Myocyte (in vitro differentiated cells): ENCODE measurements at places on chromosomes 7 and 10. TPM values are rescaled to one million over a fixed set of nuclear protein-coding genes. Genes with fewer than 3 reads are reported as not detected.
A peak's percentile ranks its signal among the peaks of the same experiment; 100 is the strongest.

DNA sequence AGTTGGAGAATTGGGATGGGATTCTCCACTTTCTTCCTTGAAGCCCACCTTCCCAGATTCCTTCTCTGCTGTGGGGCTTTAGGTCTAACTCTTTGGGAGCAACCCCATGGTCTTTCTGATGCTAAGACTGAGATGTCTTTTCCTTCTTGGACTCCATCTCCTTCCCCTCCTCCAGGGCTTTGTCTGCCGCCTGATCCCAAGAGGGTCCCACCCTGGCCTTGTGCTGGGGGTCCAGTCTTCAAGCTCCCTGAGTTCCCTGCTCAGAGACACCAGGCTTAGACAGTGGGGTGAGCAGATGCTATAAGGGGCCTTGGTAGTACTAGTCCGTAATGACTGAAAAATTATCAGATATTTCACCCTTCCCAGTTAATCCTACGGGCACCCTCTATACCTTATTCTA, 150.5 kb downstream of the PTPN20 start:
- no peak for DNase-seq

GRCh38 chr10:36118314-36118713, 476.2 kb upstream of the FZD8 start:
- no peak for DNase-seq

- DNase-seq = no peak
Measured at GRCh38 chr10:130742941-130743675, 568.4 kb downstream of the TCERG1L start.

DNA sequence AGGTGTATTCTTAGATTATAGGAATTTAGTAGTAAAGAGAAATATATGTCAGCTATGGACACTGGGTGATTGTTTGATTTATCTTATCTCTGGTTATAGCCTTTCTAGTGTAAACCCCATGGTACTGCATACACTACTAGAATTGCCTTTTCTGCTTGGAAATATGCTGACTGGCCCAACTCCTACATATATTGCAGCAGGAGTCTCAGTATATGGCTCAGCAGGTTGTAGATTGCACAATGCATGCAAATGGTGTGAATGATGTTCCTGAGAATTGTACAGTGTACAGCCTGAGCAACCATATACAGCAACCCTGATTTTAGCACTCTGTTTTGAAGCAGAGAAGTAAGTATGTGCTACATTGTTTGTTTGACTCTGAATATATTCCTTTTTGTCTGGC, 153.4 kb upstream of the NPY start:
- DNase-seq = no peak

- DNase-seq = no peak
Measured at GRCh38 chr10:97039538-97040247, 146.1 kb downstream of the SLIT1 start.

The SUN3 gene
- total RNA-seq = 0.32 TPM in 1 of 2 replicates, not detected in the other

GRCh38 chr7:76261329-76261728, 41.1 kb upstream of the HSPB1 start:
- DNase-seq = no peak

- DNase-seq = no peak
Measured at GRCh38 chr10:101767966-101768790, 7.7 kb downstream of the FGF8 start.

The NME8 gene
- total RNA-seq = not detected in 2 replicates

DNA sequence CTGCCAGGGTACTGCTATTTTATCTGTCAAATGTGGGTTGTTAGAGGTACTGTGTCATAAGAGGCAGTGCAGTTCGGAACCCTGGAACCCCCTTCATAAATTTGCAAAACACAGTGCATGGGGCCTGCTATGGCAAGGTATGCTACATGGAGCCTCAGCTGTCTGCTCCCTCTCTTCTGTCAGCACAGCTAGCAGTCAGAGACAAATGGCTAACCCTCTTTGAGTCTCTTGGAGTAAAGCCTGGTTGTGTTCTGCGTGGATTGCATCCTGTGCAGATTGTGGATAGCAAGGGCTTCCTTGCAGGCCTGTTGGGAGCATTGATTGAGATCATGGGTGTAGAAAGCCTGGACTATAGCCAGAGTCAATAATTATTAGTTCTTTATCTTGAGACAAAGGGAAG, 397.8 kb downstream of the AUTS2 start:
- no peak for DNase-seq

The DYDC2 gene
- total RNA-seq = not detected in 2 replicates

DNA sequence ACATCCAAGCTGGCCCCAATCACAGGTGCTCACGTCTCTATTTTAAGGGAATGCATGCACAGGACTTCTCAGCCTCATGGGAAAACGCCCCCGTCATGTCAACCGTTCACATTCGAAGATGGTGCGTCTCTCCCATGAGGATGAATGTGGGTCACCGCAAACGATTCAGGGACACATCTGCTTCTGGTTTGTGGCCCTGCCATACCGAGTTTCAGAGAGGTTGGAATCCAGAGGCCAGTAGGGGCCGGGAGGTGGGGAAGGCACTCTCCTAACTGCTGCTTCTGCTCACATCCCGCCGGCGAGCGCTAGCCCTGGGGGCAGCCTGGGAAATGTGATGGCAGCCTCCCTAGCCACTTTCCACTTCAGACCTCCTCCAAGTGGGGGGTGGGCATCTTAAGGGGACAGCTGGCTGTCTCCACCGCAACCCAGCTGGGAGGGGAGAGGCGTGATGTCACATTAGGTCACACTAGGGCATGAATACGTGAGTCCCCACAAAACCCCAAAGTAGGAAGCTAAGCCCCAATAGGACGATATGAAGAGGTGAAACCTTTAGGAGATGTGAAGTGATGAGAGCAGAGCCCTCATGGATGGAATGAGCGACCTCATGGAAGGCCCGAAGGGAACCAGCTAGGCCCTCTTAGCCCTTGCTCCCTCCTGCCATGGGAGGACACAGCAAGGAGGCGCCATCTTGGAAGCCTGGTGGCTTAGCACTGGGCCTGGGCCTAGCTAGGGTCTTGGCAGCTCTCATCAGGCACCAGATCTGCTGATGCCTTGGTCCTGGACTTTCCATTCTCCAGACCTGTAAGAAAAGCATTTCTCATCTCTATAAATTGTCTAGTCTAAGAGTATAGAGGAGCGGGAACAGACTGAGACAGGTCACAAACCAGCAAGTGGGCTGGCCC, 107.8 kb downstream of the TCERG1L start:
- DNase-seq = no peak

GRCh38 chr10:110229155-110229554, 21.8 kb downstream of the MXI1 start:
- no peak for DNase-seq

GRCh38 chr10:29736366-29737073, 101.7 kb upstream of the SVIL start:
- DNase-seq = peak; percentile 37

The PNLIPRP3 gene
- total RNA-seq = 0.56 and 0.99 TPM in 2 replicates

- no peak for DNase-seq
Measured at GRCh38 chr7:30347226-30348082, 63.1 kb downstream of the ZNRF2 start.

The RAB19 gene
- not detected in 2 replicates for total RNA-seq

- no peak for DNase-seq
Measured at GRCh38 chr10:96402417-96403305, 43.9 kb upstream of the OPALIN start.

The GATAD1 gene
- 41.6 and 44.6 TPM in 2 replicates for total RNA-seq

DNA sequence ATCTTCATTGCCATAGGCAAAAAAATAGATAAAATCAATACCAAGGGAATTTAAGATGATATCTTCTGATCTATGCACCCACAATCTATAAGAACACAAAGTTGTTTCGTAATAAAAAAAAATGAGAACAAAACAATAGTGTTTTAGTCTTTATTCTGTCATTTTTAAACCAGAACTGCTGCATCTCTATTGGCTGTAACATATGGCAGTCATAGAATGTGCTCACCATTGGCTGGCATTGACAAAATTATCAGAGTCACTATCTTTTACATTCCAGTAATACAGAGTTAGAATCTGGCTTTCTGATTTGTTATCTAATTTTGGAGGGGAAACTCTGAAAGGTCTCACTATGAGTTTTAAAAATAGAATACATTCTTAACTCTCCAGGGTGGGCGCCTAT, 138.6 kb upstream of the CCDC6 start:
- DNase-seq = no peak

- DNase-seq = no peak
Measured at GRCh38 chr10:117327262-117327661, 48.0 kb downstream of the PDZD8 start.

The ASZ1 gene
- total RNA-seq = not detected in 2 replicates

GRCh38 chr10:132110111-132110521, 44.4 kb downstream of the JAKMIP3 start:
- DNase-seq = no peak

- DNase-seq = no peak
Measured at GRCh38 chr10:53127686-53128085, 355.1 kb upstream of the MBL2 start.

- peak; percentile 64 for DNase-seq
Measured at GRCh38 chr7:82605247-82605864, 161.8 kb upstream of the CACNA2D1 start.

GRCh38 chr7:2641406-2642393, 9.9 kb downstream of the TTYH3 start:
- DNase-seq = peak; percentile 100

- DNase-seq = no peak
Measured at GRCh38 chr10:86229376-86229775, 137.2 kb downstream of the GRID1 start.

GRCh38 chr7:75048435-75049379, 24.9 kb downstream of the RCC1L start:
- DNase-seq = no peak

DNA sequence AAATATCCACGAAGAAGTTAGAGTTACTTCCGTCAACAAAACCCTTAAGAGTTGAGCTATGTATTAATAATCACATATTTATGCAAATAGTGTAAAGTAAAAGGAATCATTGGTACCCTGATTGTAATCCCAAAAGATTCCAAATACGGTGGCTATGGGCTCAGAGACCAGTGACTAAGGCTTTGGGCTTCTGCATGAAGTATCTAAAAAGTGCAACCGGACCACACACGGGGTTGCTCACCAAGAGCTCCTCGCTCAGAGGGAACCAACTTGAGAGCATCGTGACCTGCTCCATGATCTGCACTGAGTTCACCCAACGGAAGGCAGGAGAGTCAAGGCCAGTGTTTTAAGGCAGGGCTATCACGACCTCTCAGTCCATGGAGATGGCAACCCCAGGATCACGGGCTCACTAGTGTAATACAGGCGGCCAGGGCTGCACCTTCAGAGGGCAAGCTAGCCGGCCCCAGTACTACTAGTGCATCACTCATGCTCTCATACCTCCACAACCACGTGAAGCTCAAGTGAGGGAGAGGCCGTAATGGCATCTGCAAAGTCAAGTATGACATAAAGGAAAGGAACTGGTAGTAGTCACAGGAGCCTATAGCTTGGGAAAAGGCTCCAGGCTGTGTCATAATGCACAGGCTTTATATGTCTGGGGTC, 77.1 kb upstream of the CAMK2B start:
- DNase-seq = no peak

The APBB1IP gene
- total RNA-seq = not detected in 2 replicates

The FOXI2 gene
- total RNA-seq = not detected in 2 replicates

- DNase-seq = no peak
Measured at GRCh38 chr10:88347022-88347421, 236.1 kb downstream of the RNLS start.

- no peak for DNase-seq
Measured at GRCh38 chr10:60257767-60258428, 131.8 kb downstream of the ANK3 start.

DNA sequence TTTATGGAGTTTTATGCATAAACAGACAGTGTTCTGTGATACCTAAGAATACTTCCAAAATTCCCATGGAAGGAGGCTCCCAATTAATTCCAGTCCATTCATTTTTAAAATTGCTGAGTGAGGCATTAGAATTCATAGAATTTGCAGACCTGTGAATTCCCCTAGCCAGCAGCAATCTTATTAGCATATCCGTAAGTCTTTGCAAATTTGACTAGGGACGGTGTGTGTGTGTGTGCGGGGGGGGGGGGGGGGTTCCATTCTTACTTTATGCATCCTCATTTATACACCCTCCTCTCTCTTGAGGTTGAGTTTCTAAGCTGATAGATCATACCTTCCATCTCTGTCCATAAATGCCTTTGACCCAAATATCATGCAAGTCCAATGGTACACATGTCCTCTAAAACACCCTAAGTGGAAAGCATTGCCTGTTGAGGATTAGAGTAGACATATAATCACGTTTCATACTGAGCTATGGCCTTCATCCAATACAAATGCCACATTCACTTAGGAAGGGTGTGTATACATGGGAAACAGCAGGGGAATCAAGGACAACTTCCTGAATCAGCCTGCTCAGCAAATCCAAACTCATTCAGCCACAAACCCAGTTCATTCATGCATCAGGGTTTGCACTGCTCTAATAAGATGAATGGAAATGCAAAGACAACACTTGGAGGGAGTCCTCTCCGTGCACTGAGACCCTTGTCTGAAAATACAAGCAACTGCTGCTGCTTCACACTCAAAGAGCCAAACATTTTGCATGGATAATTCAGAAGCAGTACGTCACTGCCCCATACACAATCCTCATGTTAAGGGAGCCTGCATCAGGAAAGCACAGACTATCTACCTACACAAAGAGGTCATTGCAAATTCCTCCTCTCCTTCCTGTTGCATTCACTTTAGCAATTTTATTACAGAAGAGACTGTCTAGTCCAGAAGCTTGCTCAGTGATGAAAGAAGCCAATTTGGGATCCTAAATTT, 350.8 kb downstream of the KCNMA1 start:
- no peak for DNase-seq

The GRM3 gene
- 0.05 TPM in 1 of 2 replicates, not detected in the other for total RNA-seq

The PTER gene
- 1.7 and 3.1 TPM in 2 replicates for total RNA-seq

GRCh38 chr7:148014541-148014940, 576.0 kb upstream of the C7orf33 start:
- DNase-seq = no peak

DNA sequence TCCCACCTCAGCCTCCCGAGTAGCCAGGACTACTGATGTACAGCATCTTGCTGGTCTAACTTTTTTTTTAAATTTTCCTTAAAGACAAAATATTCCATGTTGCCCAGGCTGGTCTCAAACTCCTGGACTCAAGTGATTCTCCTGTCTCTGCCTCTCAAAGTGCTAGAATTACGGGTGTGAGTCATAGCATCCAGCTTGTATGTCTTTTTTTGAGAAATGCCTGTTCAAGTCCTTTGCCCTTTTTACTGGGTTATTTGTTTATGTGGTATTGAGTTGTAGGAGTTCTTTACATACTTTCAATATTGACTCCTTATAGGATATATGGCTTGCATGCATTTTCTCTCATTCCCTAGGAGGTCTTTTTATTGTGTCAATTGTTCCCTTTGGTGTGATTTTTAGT, 486.4 kb downstream of the MAGI2 start:
- DNase-seq = no peak

GRCh38 chr7:67604461-67605386, 608.1 kb downstream of the TYW1 start:
- DNase-seq = no peak
